ENCODE measurements at places on chromosomes 5 and 9.
A peak's percentile ranks its signal among the peaks of the same experiment; 100 is the strongest.

GRCh38 chr9:23686257-23686656 lies 139.8 kb downstream of the ELAVL2 start:
- peak; percentile 41 for DNase-seq

DNA sequence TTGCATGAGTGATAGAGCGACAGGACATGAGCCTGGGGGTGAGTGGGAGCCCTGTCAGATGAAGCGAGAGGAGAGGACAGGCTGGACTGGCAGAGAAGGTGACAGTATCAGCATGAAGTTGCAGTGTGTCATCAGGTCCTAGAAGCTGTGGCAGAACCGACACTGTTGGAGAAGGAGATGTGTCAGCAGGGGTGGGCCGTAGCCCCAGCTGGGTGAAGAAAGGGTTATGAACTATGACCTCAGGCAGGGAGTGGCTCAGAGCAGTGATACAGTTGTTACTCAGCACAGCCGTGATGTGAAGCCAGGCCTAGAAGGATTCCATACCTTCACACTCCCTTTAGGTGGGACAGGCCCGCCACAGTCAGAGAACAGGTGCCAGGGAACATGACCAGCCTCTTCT lies 7.6 kb downstream of the PCYOX1L start:
- no peak for DNase-seq

DNA sequence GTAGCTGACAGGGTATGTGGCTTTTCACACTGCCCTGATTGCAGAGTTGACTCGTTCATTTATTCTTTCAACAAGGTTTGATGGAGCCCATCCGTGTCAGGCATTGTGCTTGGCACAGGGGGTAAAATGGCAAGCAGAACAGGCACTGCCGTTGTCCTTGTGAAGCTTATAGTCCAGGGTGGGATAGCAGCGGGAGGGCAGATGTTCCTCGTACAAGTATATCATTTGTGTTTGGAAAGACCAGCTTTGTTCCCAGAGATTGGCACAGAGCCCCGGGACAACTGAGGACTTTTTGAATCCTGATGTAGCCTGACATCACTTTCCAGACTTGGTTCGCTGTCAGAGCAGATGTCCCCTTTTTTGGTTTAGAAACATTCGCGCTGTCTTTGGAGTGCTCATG lies 50.9 kb downstream of the MVB12B start:
- DNase-seq, result no peak

DNA sequence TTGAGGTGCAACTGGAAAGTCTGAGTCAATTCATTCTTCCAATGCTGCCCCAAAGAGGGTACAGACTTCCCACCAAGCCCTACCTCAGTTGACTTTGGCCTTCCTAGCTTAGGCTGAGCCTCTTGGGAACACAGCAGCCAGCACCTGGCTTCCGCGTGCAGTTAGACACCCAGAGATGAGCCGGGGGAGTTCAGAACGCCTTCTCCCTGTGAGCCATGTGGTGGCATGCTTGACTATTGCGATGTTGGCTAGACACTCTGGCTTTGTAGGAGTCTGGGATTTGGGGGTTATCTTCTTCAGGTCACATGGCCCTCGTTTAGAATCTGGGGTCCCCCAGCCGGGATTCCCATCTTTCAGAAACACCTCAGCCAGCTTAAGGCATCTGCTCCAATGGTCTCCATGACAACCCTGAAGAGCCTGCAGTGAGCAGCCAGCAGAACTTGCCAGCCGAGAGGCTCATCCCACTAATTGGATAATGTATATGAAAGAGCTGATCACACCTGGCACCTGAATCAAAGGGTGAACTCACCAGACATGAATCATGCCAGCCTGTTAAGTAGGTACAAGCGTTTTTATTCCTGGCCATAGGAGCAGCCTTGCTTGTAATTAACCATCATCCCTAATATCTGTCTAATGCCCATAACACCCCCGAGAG lies 167.5 kb downstream of the SYK start:
- DNase-seq, result peak; percentile 82

GRCh38 chr9:6675268-6675667 lies 29.7 kb upstream of the GLDC start:
- no peak for DNase-seq

GRCh38 chr5:121008041-121008440 lies 543.9 kb downstream of the PRR16 start:
- no peak for DNase-seq

- DNase-seq, result no peak
These were observed 496.7 kb downstream of the ENC1 start for GRCh38 chr5:74143721-74144330.

GRCh38 chr5:170896779-170897178 lies 35.0 kb downstream of the RANBP17 start:
- DNase-seq, result no peak
